ENCODE measurements at places on chromosomes 16 and 17.

DNA sequence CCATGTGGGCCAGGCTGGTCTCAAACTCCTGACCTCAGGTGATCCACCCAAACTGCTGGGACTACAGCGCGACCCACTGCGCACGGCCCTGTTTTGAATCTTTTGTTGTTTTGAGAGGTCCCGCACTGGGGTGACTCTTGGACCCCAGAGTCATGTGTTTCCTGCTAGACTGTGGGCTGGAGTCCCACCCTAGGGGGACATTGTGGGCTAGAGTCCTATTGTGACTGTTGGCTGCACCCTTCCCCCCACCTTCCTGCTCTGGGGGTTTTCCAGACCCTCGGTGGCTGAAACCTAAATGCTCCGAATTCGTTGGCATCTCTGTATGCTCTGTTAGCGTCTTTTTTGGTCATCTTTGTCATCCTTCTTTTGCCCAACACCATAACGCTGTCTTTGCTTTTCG is 16.0 kb downstream of the NUPR1 start:
- no peak for DNase-seq

DNA sequence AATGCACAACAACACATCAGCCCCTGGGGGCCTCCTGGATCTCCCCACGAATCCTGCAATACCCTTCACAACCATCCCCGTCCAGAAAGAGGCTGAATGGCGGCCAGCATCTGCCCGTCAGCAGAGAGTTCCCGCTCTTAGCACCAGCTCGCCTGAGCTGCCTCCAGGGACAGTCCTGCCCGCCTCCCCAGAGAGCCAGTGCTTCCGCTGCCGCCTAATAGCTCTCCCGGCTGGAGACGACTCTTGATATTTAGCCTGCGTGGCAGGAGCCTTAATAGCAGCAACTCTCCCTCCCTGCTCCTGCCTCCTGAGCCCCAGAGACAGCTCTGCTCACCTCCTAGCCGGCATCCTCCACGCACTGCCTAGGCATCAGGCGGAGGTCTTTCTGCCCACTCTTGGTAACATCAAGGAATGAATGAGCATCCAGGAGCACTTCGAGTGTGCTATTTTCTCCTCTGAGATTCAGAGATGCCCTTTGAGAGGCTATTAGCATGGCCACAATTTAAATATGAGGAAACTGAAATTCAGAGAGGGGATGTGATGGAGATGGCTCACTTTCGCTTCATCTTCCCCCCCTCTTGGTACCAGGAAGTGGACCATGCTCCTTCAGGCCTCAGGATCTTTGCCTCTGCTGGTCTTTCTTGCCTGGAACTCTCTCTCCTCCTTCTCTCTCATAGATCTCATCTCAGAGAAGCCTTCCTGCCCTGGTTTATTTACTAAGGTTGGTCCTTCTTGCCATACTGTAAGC is 67.9 kb downstream of the RAI1 start:
- no peak for DNase-seq

- no peak for DNase-seq
Observed at GRCh38 chr16:693766-694165, 3.6 kb upstream of the WDR24 start.

DNA sequence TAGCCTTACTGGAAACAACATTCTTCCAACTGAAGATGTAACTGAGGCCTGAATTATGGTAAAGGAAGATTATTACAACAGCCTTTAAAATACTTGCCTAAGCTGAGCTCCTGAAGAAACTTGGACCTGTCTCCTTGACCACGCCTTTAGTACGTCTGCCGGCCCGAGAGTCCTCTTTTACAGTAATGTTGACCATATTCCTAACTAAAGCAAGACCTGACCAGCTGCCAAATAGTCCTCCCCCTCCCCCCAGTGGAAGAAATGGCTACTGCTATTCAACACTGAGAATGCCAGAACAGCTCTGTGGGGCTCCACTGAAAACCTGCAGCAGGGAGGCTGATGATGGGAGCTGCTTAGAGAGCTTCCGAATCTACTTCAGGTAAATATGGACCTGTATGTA is 12.6 kb upstream of the FOXJ1 start:
- no peak for DNase-seq

GRCh38 chr17:15291674-15292361 is 26.7 kb upstream of the PMP22 start:
- no peak for DNase-seq

DNA sequence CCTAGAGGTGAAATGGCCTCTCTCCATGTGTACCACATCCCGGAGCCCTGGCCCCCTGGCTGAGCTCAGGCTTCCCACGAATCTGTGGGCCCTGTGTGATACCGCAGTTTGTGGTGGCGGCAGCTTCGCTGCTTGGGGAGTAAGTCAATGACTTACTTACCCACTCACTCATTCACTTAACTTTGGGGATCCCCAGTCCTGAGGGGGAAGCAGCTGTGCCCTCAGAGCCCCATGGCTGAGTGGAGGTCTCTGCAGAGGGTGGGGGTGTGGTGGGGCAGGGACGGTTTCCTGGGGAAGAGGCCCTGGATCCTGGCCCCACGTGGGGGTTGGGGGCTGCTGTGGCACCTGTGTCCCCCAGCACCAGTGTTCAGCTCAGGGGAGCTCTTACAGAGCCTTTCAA is 13.2 kb downstream of the KCNJ12 start:
- DNase-seq, result no peak

GRCh38 chr17:60361889-60362288 is 30.0 kb downstream of the USP32 start:
- no peak for DNase-seq

DNA sequence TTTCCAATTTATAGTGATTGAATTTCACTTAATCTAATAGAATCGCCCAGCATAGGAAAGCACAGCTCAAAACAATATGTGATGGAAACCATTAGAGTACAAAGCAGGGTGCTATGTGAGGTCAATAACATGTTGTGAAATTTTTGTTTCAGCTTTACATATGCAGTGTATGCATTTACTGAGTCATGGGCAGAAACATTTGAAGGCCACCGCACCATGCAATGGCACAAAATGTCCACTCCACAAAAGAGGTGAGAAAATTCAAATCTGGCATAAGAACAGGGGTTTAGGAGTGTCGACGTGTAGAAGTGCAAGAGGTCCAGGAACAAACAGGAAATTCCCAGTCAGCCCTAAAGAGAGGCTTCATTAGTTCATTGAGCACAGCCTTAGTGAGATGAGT is 131.2 kb downstream of the ANKFN1 start:
- DNase-seq, result no peak

DNA sequence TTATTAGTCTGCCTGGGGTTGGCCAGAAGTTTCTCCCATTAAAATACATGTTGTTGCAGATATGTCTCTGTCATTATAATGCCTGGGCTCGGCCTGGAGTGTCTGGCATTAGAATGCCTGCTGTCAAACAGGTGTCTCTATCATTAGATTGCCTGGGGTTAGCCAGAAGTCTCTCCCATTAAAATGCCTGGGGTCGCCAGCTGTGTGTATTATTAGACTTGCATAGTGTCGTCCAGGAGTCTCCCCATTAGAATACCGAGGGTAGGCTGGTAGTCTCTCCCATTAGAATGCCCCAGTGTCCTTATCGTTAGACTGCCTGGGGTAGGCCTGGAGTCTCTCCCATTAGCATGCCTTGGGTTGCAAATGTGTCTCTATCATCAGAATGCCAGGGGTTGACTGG is 2270.8 kb downstream of the TP53TG3F start:
- no peak for DNase-seq

DNA sequence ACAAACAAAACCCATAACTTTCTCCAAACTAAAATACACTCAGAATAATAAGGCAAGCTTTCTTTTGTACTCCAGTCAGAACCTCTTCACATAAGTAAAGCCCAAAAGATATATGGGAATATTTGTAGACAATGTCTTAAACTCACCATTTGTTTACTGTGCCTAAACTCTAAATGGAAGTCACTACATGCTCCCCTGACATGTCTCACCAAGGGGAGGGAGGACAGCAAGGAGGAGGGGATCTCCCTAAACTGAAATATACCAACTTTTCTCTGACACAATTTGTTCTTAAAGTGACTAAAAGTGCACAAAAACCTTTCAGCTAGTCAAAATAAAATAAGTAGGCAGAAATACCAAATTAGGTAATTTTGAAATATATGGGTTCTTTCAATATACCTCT is 38.5 kb downstream of the GRB7 start:
- no peak for DNase-seq

DNA sequence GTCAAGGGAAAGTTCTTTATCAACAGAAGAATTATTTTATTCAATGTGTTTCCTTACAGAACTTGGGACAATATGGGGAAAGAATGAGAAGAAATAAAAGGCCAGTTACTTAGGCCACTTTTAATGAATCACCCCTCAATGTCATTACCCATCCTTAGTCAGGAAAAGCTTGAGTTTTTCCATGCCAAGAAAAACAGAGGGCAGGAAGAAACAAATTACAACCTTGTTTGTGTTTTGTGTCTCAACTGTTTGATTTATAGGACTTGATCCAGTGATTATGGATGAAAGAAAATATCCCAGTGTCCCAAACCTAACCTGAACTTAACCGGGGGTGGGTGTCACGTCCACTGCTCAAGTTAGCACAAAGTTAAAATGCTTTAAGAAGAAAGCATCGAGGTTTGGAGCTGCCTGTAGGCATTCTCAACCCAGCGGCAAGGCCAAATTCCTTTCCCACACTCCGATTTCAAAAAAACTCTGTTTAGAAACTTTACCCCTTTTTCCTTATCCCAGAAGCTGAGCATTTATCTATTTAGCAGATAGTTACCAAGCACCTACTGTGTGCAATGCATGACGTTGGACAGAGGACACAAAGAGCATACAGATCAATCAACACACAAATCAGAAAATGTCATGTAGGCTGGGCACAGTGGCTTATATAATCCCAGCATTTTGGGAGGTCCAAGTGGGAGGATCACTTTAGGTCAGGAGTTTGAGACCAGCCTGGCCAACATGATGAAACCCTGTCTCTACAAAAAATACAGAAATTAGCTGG is 14.0 kb upstream of the CYB5B start:
- DNase-seq, result no peak

- no peak for DNase-seq
Observed at GRCh38 chr17:67696347-67696746, 21.4 kb upstream of the NOL11 start.

DNA sequence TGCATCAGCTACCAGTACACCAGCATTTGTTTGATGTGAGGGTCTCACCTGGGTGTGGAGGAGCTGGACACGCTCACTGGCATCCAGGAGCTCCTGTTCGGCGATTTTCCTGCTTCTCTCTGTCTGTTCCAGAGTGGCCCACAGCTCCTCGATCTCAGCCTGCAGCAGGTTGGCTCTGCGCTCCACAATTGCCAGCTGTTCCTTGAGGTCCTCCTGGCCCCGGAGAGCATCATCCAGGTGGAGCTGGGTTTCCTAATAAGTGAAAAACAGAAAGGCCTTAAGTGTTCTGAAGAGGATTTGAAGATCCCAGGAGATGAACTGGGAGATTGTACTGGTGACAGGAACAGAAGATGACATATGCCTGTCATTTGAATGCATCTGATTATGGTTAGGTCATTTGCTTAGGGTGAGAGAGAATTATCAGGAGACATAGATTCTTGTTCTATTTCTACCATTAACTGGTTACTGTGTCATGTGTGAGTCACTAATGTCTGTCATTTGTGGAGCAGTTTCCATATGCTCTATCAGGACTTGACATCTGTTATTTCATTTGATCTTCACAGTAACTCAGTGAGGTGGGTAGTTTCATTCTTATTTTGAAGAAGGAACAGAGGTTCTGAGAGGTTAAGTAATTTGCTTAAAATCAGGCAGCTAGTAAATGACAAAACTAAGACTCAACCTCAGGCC is 21.5 kb upstream of the MYH13 start:
- no peak for DNase-seq

- no peak for DNase-seq
Observed at GRCh38 chr17:35903451-35903850, 23.3 kb upstream of the CCL5 start.

- no peak for DNase-seq
Observed at GRCh38 chr17:45790296-45790922, 6.3 kb downstream of the CRHR1 start.

- peak; percentile 81 for DNase-seq
Observed at GRCh38 chr16:70523076-70523742, at the start of gene COG4. TSS of gene COG4 (minus strand) at chr16:70523554. CDS start at chr16:70523543, 11 bp downstream.

- no peak for DNase-seq
Observed at GRCh38 chr16:67430977-67431774, at the start of gene HSD11B2. TSS of gene HSD11B2 (plus strand) at chr16:67431121. CDS start at chr16:67431249, 128 bp downstream.

DNA sequence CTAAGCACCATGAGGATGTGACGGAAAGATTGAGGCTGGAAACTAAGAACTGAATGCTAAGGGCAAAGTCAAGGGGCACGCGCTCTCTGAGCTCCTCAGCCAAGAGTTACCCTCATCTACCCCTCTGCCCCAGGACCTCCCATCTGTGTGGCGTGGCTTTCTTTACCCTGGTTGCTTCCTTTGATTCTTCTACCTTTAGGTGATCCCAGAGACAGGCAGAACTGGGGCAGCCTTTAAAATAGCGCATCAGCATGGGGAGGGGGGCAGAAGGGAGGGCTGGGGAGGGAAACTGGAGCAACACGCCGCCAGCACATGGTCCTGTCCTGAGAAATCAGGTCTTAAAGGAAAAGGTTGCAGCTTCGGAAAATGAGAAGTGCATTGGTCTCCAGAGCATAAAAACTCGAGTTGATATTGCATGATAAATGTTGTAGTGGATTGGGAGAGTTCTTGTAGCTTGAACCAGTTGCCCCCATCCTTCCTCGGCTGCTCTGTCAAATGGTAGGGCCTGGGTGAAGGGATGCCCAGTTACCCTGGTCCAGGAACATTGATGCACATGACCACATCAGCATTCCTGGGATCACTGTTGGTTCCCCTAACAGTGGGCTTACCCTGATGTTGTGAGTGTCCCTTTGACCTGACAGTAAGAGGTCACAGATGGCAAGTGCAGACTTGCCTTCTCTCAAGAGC is 29.7 kb downstream of the LDHD start:
- no peak for DNase-seq

- DNase-seq, result no peak
Observed at GRCh38 chr16:87441886-87442580, 49.9 kb downstream of the MAP1LC3B start.

GRCh38 chr16:2686912-2687507 is 4.7 kb downstream of the KCTD5 start:
- DNase-seq, result no peak

DNA sequence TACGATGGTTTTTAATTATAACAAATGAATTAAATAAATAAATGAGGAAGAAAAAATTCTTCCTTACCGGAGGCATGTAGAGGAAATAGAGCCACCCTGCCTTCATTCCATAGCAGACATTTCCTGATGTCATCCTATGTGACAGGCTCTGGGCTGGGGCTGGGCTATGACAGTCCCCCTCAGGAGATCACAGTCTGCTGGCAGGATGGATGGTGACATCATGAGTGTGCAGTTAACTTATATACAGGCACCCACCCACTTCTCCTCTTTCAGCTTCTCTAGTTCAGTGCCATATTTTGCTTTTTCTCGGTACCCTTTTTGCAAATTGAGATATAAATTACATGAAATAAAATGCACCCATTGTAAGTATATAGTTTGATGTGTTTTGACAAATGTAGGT is 6.4 kb upstream of the CMTM3 start:
- no peak for DNase-seq

- no peak for DNase-seq
Observed at GRCh38 chr17:49899191-49899485, 51.3 kb upstream of the TAC4 start.

- DNase-seq, result no peak
Observed at GRCh38 chr16:86854058-86854621, 275.8 kb downstream of the FOXL1 start.

All from NCI-H446 (cell line).